ENCODE measurements at places on chromosomes 7 and 10. TPM values are rescaled to one million over a fixed set of nuclear protein-coding genes. Genes with fewer than 3 reads are reported as not detected.
A peak's percentile ranks its signal among the peaks of the same experiment; 100 is the strongest.

Gene LAMTOR4
- total RNA-seq, result 125 TPM

- H3K27ac ChIP-seq, result no peak overlapping the region
- no peak for DNase-seq
- H3K4me3 ChIP-seq, result no peak overlapping the region
These were observed 725.4 kb downstream of the PHTF2 start for GRCh38 chr7:78523930-78524329.

Gene ITIH2
- not detected for total RNA-seq

GRCh38 chr7:24365606-24366005 is 81.6 kb downstream of the NPY start:
- H3K4me3 ChIP-seq, result no peak overlapping the region
- no peak overlapping the region for H3K27ac ChIP-seq
- DNase-seq, result no peak
- H3K36me3 ChIP-seq, result no peaks in the 10 kb centered on the region
- no peaks in the 10 kb centered on the region for H3K27me3 ChIP-seq

Gene C10orf67
- total RNA-seq, result not detected

Gene GJD4
- total RNA-seq, result not detected

DNA sequence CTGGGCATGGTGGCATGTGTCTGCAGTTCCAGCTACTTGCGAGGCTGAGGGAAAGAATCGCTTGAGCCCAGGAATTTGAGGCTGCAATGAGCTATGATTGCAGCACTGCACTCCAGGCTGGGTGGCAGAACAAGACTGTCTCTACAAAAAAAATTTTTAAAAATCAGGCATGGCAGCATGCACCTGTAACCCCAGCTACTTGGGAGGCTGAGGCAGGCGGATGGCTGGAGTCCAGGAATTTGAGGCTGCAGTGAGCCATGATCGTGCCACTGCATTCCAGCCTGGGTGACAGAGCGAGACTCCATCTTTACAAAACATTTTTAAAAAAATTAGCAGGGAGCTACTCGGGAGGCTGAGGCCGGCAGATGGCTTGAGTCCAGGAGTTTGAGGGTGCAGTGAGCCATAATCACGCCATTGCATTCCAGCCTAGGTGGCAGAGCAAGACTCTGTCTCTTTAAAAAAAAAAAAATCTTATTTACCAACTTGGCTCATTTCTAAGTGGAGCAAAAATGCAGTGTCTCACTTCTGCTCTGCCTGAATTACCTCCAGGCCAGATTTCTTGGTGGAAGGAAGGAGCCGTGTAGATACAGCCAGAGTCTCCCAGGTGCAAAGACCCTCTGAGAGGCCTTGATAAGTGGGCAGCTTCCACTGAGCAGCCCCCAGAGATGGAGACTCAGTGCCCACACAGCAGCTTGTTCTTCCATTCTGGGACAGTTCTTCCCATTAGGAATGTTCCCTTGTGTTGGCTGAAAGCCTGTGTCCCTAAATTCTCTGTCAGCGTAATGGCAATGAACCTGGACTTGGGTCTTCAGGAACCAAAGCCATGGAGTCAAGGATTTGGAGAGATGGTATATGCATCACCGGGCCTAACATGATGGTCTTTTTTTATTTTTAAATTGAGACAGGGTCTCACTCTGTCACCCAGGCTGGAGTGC is 30.0 kb downstream of the GTF2IRD1 start:
- no peaks in the 10 kb centered on the region for H3K36me3 ChIP-seq
- H3K27me3 ChIP-seq, result no peaks in the 10 kb centered on the region
- H3K27ac ChIP-seq, result peak overlapping the region; percentile 63
- peak overlapping the region; percentile 29 for H3K4me3 ChIP-seq
